GM04504 (cell line): ENCODE measurements at places on chromosomes 6 and 20.

GRCh38 chr6:157162766-157163433 is 160.4 kb downstream of the TMEM242 start:
- no peak for DNase-seq

GRCh38 chr6:101199441-101199840 is 194.1 kb upstream of the GRIK2 start:
- no peak for DNase-seq

- DNase-seq, result no peak
These were observed 833 bp downstream of the RAB5IF start for GRCh38 chr20:36606158-36607066.

DNA sequence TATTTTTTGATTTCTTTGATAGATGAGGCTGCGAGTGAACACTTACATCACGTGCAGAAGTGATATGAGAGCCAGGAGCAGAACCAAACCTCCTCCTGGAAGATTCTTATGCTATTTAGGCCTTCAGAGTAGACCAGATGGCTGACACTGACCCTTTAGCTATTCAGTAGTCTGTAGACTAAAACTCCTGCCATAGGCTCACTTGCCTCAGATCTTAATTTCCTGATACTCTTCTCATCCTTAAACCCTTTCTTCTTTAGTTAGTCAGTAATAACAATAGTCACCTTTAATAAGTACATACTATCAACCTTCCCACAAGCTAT is 45.2 kb upstream of the PXDC1 start:
- no peak for DNase-seq

DNA sequence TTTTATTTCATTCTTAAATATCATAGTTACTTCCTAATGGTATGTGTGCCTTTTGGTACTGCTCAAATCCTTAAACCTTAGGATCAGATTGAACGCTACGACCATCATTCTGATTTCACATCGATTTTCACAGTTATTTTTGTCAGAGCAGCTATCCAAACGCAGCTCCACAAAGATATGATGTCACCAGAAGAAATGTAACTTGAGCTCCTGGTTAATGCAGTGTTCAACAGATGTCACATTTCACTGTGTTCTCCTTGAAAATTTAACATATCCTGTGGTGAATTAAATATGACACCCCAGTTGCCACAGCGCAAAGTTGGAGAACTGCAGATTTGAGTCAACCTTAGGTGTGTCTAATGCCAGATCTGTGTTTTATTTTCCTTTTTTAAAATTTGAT is 81.4 kb downstream of the CTNNBL1 start:
- no peak for DNase-seq

- no peak for DNase-seq
These were observed 213.9 kb downstream of the UNC5CL start for GRCh38 chr6:40825102-40825501.
